SK-N-SH (cell line): ENCODE measurements at places on chromosomes 11 and 22. TPM values are rescaled to one million over a fixed set of nuclear protein-coding genes. Genes with fewer than 3 reads are reported as not detected.

DNA sequence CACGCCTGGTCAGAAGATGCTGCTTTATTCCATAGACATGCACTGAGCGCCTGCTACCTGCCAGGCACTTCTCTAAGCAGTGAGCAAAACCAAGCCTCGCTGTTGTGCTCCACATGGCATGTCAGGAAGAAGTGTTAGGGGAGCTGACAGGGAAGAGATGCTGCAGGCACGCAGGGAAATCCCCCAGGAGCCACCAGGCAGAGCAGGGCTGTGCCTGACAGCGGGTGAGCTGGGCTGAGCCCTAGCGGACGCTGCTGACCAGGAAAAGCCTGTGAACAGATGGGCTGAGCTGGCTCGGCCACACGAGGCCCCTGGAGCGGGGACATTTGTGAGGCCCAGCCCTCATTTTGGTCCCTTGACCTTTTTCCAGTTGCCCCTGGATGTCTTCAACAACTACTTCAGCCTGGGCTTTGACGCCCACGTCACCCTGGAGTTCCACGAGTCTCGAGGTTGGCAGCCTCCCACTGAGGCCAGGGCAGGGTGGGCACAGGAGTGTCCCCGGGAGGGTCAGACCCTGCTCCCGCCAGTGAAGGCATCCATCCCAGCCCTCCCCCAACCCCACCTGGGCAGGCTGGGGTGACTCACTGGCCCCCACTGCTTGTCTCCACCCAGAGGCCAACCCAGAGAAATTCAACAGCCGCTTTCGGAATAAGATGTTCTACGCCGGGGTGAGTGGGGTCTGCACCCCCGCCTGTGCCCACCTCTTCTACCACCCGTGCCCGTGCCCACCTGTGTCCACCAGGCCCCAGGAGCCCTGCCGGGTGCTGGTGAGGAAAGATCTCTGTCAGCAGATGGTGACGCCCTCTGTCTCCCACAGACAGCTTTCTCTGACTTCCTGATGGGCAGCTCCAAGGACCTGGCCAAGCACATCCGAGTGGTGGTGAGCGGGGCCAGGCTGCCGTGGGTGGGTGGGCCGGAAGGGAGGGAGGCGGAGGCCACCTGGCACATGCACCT lies 7.4 kb upstream of the MDK start:
- DNase-seq = no peak

DNA sequence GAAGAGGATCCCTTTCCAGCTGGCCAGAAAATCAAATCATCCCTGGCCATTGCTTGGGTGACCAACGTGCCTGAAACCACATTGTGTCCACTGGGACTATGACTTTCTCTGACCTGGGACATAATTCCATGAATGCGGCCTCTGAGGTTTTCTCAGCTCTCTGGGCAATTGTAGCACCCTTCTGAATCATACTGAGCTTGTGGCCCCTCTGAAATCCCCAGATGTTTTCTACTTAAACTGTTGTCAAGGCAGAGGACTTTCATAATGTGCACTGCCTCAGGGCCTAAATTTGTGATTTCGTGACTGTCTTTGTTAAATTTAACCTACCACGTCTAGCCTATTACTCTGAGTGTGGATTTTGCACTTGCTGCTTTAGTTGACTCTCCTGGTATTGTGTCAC lies 321.1 kb upstream of the PLET1 start:
- no peak for DNase-seq

GRCh38 chr22:18101536-18101935 lies 9.1 kb upstream of the TUBA8 start:
- no peak for DNase-seq

GRCh38 chr11:64541131-64541530 lies 49.9 kb upstream of the SLC22A12 start:
- no peak for DNase-seq

The CCDC88B gene
- polyA plus RNA-seq = 2.4 and 3.4 TPM in 2 replicates

The FGF3 gene
- not detected in 2 replicates for polyA plus RNA-seq
